Hematopoietic multipotent progenitor cell treated with erythropoietin and hydrocortisone succinate and interleukin-3 and kit ligand, for 17 days (in vitro differentiated cells): ENCODE measurements at places on chromosomes 3 and 15.

- DNase-seq = no peak
Measured at GRCh38 chr3:160280836-160281235, 55.6 kb downstream of the C3orf80 start.

DNA sequence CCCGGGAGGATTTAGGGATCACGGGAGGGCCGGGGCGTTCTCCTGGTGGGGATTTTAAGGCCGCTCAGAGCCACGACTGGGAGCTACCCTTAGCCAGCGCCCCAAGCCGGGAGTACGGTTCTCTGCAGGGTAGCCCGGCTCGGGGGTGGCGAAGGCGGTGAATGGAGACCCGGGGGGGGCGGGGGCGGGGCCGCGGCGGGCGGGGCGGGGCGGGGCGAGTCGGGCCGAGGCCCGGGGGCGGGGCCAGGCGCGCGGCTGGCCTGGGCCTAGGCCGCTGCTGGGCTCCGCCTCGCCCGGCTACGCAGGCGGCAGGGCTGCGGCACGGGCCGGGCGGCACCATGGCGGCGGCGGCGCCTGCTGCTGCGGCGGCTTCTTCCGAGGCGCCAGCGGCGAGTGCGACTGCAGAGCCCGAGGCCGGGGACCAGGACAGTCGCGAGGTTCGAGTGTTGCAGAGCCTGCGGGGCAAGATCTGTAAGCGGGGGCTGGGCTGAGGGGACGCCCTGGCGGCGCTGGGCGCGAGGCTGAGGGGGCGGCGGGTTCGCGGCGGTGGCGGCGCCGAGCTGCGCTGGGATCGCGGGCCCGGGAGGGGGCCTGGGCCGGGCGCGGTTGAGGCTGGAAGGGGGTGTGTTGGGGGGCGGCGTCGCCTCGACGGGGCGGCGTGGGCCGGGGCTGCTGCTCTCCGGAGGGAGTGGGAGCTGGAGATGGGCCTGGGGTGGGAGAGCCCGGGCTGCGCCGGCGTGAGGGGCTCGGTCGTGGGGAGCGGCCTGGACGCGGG is at the start of gene RASA2:
Gene RASA2, plus strand, starts transcription at position 282 of the 775 bp plus-strand sequence. Its CDS starts 57 bp downstream, at position 339.
- DNase-seq = peak; percentile 72

- DNase-seq = no peak
Measured at GRCh38 chr3:46860810-46861604, 2.2 kb downstream of the MYL3 start.

GRCh38 chr3:47664519-47664918 is 85.9 kb upstream of the CSPG5 start:
- no peak for DNase-seq

DNA sequence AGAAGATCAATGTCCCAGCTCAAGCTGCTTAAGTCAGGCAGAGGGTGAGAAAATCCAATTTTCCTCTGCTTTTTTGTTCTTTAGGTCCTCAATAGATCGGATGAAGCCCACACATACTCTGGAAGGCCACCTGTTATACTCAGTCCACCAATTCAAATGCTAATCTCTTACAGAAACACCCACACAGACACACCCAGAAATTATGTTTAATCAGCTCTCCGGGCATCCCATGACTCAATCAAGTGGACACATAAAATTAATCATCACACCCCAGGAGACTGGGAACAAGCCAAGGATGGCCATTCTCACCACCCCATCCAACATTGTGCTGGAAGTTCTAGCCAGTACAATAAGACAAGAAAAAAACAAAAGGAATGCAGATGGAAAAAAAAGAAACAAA is 67.8 kb upstream of the SLC24A5 start:
- no peak for DNase-seq

DNA sequence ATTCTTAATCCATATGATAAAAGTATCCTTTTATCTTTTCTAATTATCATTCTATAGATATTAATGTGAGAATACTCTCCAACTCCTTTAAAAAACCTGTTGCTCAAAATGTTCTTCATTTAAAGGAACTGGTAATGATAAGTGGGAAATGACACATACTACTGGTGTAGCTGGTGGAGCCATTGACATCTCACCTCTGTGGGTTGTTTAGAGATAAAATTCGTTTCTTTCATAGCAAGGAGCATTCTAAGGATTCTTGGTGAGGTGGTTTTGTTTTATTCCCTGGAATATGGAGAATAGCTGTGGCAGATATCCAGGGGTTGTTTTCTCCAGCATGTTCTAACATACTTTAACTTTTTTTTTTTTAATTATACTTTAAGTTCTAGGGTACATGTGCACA is 299.8 kb upstream of the THBS1 start:
- no peak for DNase-seq

DNA sequence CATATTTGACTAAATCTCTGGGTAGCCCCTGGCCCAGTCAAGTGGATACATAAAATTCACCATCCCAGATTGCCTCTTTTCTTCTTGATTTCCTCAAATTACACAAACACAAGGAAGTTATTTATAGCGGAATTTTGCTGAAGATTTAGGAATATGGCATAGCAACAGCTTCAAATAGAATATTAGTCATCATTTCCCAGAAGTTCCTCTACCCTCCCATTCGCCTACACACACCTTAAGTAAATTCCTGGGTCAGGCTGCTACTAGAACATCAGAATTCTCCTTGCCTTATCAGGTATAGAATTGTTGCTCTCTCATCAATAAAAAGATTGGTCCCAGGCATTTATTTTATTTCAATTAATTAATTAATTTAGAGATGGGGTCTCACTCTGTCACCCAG is 31.6 kb downstream of the MESD start:
- no peak for DNase-seq

- no peak for DNase-seq
Measured at GRCh38 chr3:118501152-118501551, 533.5 kb downstream of the IGSF11 start.
